ENCODE measurements at places on chromosomes 4 and X.

GRCh38 chr4:115484479-115484878, 371.1 kb upstream of the NDST4 start:
- DNase-seq: no peak

GRCh38 chrX:100265179-100265578, 144.9 kb downstream of the PCDH19 start:
- DNase-seq: no peak

- DNase-seq: no peak
Observed at GRCh38 chr4:99759346-99759984, 57.2 kb upstream of the DAPP1 start.

- no peak for DNase-seq
Observed at GRCh38 chr4:154406018-154406795, 85.4 kb downstream of the DCHS2 start.

- DNase-seq: no peak
Observed at GRCh38 chr4:70182517-70183167, 12.9 kb upstream of the ODAM start.

DNA sequence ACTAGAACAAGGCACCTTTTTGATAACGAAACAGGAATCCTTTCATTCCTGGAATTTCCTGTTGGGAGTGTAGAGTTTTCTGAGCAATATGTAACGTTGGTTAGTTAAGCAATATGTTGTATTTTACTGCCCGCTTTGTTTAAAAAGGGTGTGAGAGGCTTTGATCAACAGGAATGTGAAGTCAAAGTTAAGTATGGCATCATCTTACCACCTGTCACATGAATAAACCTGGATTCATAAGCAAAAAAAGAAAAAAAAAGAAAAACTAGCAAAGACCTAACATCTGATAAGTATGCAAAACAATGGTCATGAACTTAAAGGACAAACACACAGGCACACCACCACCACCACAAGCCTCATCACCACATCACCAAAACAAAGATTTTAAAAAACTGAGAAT, 7.1 kb upstream of the CXCL5 start:
- no peak for DNase-seq

DNA sequence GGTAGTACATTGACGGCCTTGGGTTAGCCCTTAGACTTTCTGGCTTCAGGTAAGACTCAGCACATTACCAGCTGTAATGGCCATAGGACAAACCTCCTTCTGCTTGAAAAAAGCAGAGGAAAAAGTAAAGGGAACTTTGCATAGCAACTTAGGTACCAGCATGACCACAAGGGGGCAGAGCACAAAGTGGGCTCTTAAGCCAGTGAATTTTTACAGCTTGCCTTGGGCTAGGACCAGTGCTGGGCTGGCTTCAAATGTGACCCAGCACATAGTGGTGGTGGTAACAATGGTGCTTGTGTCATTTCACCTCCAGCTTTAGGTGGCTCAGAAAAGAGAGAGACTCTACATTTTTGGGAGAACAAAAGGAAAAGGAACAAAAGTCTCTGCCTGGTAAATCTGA, 66.1 kb downstream of the KLHL4 start:
- DNase-seq: peak; percentile 0

GRCh38 chrX:111006116-111006515, 89.9 kb upstream of the PAK3 start:
- DNase-seq: no peak

All from Jurkat, Clone E6-1 (cell line).